ENCODE measurements at places on chromosomes 7 and 10. TPM values are rescaled to one million over a fixed set of nuclear protein-coding genes. Genes with fewer than 3 reads are reported as not detected.

- no peak for DNase-seq
Measured at GRCh38 chr7:131238347-131238931, 89.2 kb upstream of the MKLN1 start.

- no peak for DNase-seq
Measured at GRCh38 chr7:74657692-74658177, at the start of gene GTF2I. Gene GTF2I, plus strand, starts transcription at chr7:74657718. Its CDS starts 31,411 bp downstream, at chr7:74689129.

DNA sequence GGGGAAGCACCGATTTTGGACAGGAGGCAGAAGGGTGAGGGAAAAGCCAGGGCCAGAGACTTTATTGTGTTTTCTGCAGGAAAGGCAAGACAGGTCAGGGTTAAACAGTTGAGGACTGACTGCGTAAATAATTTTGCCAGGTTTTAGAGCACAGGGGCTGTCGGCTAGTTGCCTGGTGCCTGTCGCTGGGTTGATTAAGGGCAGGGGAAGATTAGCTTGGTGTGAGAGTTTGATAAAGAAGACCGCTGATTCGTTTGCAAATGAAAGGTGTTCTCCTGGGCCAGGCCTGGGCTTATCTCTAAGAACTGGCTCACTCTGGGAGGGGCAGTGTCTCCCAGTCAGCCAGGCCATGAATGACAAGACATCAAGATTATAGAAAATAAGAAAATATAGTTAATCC is 75.6 kb downstream of the SLC37A3 start:
- no peak for DNase-seq

GRCh38 chr10:7436490-7437100 is 25.8 kb upstream of the SFMBT2 start:
- no peak for DNase-seq

CALHM3 gene
- not detected for total RNA-seq

GRCh38 chr7:37068038-37068437 is 343.7 kb upstream of the AOAH start:
- DNase-seq: no peak

NRF1 gene
- 43.8 TPM for total RNA-seq
